ENCODE measurements at places on chromosomes 2 and 18. TPM values are rescaled to one million over a fixed set of nuclear protein-coding genes. Genes with fewer than 3 reads are reported as not detected.
A peak's percentile ranks its signal among the peaks of the same experiment; 100 is the strongest.

- peaks cover 10% of the 10 kb centered on the region for H3K4me1 ChIP-seq
- H3K27ac ChIP-seq = no peak overlapping the region
- no peaks in the 10 kb centered on the region for H3K36me3 ChIP-seq
- no peak for DNase-seq
- no peak overlapping the region for H3K4me3 ChIP-seq
Measured at GRCh38 chr2:15041429-15041837, 408.9 kb downstream of the LRATD1 start.

- H3K27me3 ChIP-seq = peaks cover 8% of the 10 kb centered on the region
- H3K4me3 ChIP-seq = no peak overlapping the region
- H3K4me1 ChIP-seq = no peaks in the 10 kb centered on the region
- no peaks in the 10 kb centered on the region for H3K36me3 ChIP-seq
- H3K27ac ChIP-seq = no peak overlapping the region
- DNase-seq = no peak
Measured at GRCh38 chr2:105175231-105175630, 66.3 kb upstream of the GPR45 start.

- no peaks in the 10 kb centered on the region for H3K27me3 ChIP-seq
- no peak overlapping the region for H3K4me3 ChIP-seq
- no peak overlapping the region for H3K27ac ChIP-seq
- no peaks in the 10 kb centered on the region for H3K4me1 ChIP-seq
- H3K36me3 ChIP-seq = no peaks in the 10 kb centered on the region
Measured at GRCh38 chr2:163407296-163407695, 328.5 kb downstream of the FIGN start.

- no peak overlapping the region for H3K27ac ChIP-seq
- no peak for DNase-seq
- H3K36me3 ChIP-seq = no peaks in the 10 kb centered on the region
- peaks cover 10% of the 10 kb centered on the region for H3K4me1 ChIP-seq
- no peaks in the 10 kb centered on the region for H3K27me3 ChIP-seq
- H3K4me3 ChIP-seq = no peak overlapping the region
Measured at GRCh38 chr2:54083021-54083420, 32.4 kb upstream of the ACYP2 start.

DNA sequence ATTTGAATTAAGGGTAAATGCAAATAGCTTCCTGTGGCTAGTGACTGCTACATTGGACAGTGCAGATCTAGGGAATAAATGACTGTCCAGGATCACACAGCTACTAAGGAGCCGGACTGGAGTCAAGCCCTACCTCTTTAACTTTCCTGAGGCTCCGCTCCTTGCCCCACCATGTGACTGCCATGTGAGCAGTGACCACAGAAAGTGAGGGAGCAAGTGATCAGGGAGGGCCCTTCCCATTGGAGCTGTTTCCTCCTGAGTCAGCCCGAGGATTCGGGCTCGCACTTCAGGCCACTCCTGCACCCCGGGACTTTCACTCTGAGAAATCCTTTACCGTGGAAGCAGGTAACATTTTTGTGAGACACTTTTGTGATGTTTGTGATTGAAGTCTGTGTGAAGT lies 198.0 kb downstream of the ANKRD30B start:
- H3K27me3 ChIP-seq = no peaks in the 10 kb centered on the region
- no peaks in the 10 kb centered on the region for H3K36me3 ChIP-seq
- no peak overlapping the region for H3K27ac ChIP-seq
- no peaks in the 10 kb centered on the region for H3K4me1 ChIP-seq
- no peak for DNase-seq
- H3K4me3 ChIP-seq = no peak overlapping the region

GRCh38 chr18:23136326-23137096 lies 1.2 kb downstream of the CABLES1 start:
- H3K4me3 ChIP-seq = peak overlapping the region; percentile 80
- peaks cover 7% of the 10 kb centered on the region for H3K27me3 ChIP-seq
- H3K4me1 ChIP-seq = peaks cover 46% of the 10 kb centered on the region
- peaks cover 27% of the 10 kb centered on the region for H3K36me3 ChIP-seq
- no peak overlapping the region for H3K27ac ChIP-seq

GRCh38 chr2:126449677-126450076 lies 206.3 kb upstream of the GYPC start:
- no peaks in the 10 kb centered on the region for H3K36me3 ChIP-seq
- H3K27me3 ChIP-seq = no peaks in the 10 kb centered on the region
- no peak overlapping the region for H3K27ac ChIP-seq
- no peaks in the 10 kb centered on the region for H3K4me1 ChIP-seq

GRCh38 chr2:32849456-32850194 lies 97.1 kb upstream of the LTBP1 start:
- H3K27me3 ChIP-seq = peaks cover 2% of the 10 kb centered on the region
- no peak for DNase-seq
- no peaks in the 10 kb centered on the region for H3K4me1 ChIP-seq
- H3K27ac ChIP-seq = no peak overlapping the region
- no peak overlapping the region for H3K4me3 ChIP-seq
- H3K36me3 ChIP-seq = no peaks in the 10 kb centered on the region

GRCh38 chr2:219228041-219228910 lies 1.2 kb downstream of the ATG9A start:
- no peaks in the 10 kb centered on the region for H3K27me3 ChIP-seq
- peaks cover 63% of the 10 kb centered on the region for H3K36me3 ChIP-seq
- peaks cover 31% of the 10 kb centered on the region for H3K4me1 ChIP-seq
- H3K27ac ChIP-seq = peak overlapping the region; percentile 60

- no peaks in the 10 kb centered on the region for H3K4me1 ChIP-seq
- H3K4me3 ChIP-seq = no peak overlapping the region
- no peaks in the 10 kb centered on the region for H3K36me3 ChIP-seq
- no peak for DNase-seq
Measured at GRCh38 chr2:11082880-11083279, 72.4 kb upstream of the SLC66A3 start.

DNA sequence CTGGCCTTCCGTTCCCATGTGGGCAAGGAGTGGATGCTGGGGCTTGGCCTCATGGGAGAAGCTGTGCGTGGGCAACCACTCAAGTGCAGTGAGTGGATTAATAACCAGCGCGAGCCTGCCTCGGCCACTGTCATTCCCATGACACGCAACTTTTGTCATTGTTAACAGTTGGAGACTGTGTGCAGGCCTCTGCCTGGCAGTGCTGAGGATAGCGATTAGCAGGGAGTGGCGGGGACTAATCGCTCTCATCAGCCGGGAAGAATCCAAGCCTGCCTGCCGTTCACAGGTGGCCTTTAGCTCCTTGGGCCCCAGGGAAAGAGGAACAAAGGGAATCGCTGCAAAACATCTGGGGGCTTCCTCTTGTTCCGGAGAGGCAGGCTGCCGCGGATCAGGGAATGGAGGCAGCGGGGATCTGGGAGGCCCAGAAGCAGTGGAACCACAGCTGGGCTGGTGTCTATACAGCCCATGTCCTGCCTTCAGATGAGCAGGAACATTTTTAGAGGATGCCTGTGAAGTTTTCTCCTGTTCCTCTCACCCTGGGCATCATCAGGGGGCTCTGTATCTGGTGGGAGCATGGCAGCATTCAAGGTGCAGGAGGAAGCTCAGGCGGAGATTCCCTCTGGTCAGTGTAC lies 53.8 kb downstream of the CTIF start:
- H3K27ac ChIP-seq = no peak overlapping the region
- no peaks in the 10 kb centered on the region for H3K4me1 ChIP-seq
- no peak overlapping the region for H3K4me3 ChIP-seq
- H3K36me3 ChIP-seq = no peaks in the 10 kb centered on the region
- no peaks in the 10 kb centered on the region for H3K27me3 ChIP-seq
- DNase-seq = no peak

- peak overlapping the region; percentile 84 for H3K4me3 ChIP-seq
- no peak overlapping the region for H3K27ac ChIP-seq
- peaks cover 10% of the 10 kb centered on the region for H3K4me1 ChIP-seq
- peaks cover 15% of the 10 kb centered on the region for H3K27me3 ChIP-seq
- no peak for DNase-seq
Measured at GRCh38 chr2:148877403-148877740, 2.3 kb downstream of the KIF5C start.

DNA sequence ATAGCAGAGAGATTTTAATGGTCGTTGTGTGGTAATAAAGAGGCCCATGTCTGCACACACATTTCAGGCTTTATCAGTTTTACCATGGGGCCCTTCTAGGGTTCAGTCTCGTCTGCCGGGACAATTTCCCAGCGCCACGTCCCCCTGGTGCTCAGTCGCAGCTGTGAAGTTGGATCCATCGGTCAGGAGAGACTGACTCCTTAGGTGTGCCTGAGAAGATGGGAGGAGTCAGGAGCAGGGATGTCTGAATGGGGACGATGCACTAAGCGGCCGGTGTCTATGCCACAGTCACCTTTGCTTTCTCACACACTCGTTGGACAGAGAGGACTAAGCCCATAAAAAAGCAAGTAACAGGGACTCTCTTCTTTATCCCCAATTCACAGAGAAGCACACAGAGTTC lies 71.4 kb downstream of the TWIST2 start:
- H3K27ac ChIP-seq = no peak overlapping the region
- H3K4me3 ChIP-seq = no peak overlapping the region
- no peaks in the 10 kb centered on the region for H3K4me1 ChIP-seq
- H3K27me3 ChIP-seq = no peaks in the 10 kb centered on the region
- DNase-seq = no peak

- no peaks in the 10 kb centered on the region for H3K36me3 ChIP-seq
- no peak overlapping the region for H3K27ac ChIP-seq
- H3K4me1 ChIP-seq = no peaks in the 10 kb centered on the region
- H3K4me3 ChIP-seq = no peak overlapping the region
Measured at GRCh38 chr2:234986876-234987720, 35.3 kb downstream of the SH3BP4 start.

GRCh38 chr18:73007195-73007914 lies 139.6 kb upstream of the NETO1 start:
- no peak overlapping the region for H3K4me3 ChIP-seq
- no peak overlapping the region for H3K27ac ChIP-seq
- H3K36me3 ChIP-seq = no peaks in the 10 kb centered on the region
- DNase-seq = no peak

GRCh38 chr2:74267068-74267467 lies 68.7 kb downstream of the MTHFD2 start:
- no peak overlapping the region for H3K4me3 ChIP-seq
- DNase-seq = peak; percentile 65
- H3K4me1 ChIP-seq = peaks cover 13% of the 10 kb centered on the region
- H3K27ac ChIP-seq = peak overlapping the region; percentile 76
- H3K27me3 ChIP-seq = no peaks in the 10 kb centered on the region

GRCh38 chr2:63477686-63478085 lies 110.6 kb downstream of the WDPCP start:
- no peaks in the 10 kb centered on the region for H3K4me1 ChIP-seq
- no peak for DNase-seq
- no peak overlapping the region for H3K27ac ChIP-seq
- no peaks in the 10 kb centered on the region for H3K27me3 ChIP-seq
- no peaks in the 10 kb centered on the region for H3K36me3 ChIP-seq
- H3K4me3 ChIP-seq = no peak overlapping the region

DNA sequence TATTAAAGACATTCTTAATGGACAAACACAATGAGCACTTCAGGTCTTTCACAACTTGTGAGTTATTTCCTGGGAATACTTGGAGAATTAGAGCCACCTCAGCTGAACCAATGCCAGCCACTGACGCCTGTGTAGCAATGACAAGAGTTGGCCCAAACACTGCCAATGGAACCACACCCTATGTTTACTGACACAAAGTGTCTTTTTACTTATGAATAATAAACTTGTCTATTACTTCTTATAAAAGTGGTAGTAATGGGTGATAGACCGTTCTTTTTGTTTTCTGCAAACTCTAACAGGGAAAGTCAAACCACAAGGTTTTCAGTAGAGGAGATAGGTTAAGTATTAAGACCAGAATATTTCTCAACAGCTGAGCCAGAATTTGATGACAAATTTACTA lies 12.5 kb upstream of the CHAC2 start:
- H3K27ac ChIP-seq = no peak overlapping the region
- DNase-seq = no peak
- peaks cover 30% of the 10 kb centered on the region for H3K36me3 ChIP-seq

- H3K4me3 ChIP-seq = no peak overlapping the region
- peaks cover 3% of the 10 kb centered on the region for H3K4me1 ChIP-seq
- H3K36me3 ChIP-seq = no peaks in the 10 kb centered on the region
- no peak for DNase-seq
- H3K27me3 ChIP-seq = peaks cover 2% of the 10 kb centered on the region
Measured at GRCh38 chr18:10410472-10411308, 43.7 kb upstream of the APCDD1 start.

GRCh38 chr2:200762127-200762526 lies 49.6 kb upstream of the BZW1 start:
- peaks cover 33% of the 10 kb centered on the region for H3K4me1 ChIP-seq
- DNase-seq = no peak
- H3K27me3 ChIP-seq = peaks cover 3% of the 10 kb centered on the region
- H3K4me3 ChIP-seq = no peak overlapping the region
- no peak overlapping the region for H3K27ac ChIP-seq
- no peaks in the 10 kb centered on the region for H3K36me3 ChIP-seq

GRCh38 chr18:79379931-79380815 lies 15.6 kb upstream of the NFATC1 start:
- peaks cover 9% of the 10 kb centered on the region for H3K36me3 ChIP-seq
- no peak for DNase-seq
- H3K4me3 ChIP-seq = no peak overlapping the region
- H3K27me3 ChIP-seq = no peaks in the 10 kb centered on the region
- peaks cover 11% of the 10 kb centered on the region for H3K4me1 ChIP-seq

GRCh38 chr2:39416140-39416539 lies 20.9 kb downstream of the MAP4K3 start:
- no peaks in the 10 kb centered on the region for H3K27me3 ChIP-seq
- H3K27ac ChIP-seq = no peak overlapping the region
- no peaks in the 10 kb centered on the region for H3K36me3 ChIP-seq
- peaks cover 33% of the 10 kb centered on the region for H3K4me1 ChIP-seq
- DNase-seq = no peak

- H3K27me3 ChIP-seq = peaks cover 10% of the 10 kb centered on the region
- H3K4me1 ChIP-seq = no peaks in the 10 kb centered on the region
- no peak for DNase-seq
- no peak overlapping the region for H3K4me3 ChIP-seq
Measured at GRCh38 chr2:226583715-226584114, 215.9 kb downstream of the IRS1 start.

GRCh38 chr18:52190195-52190594 lies 149.8 kb upstream of the DCC start:
- no peaks in the 10 kb centered on the region for H3K36me3 ChIP-seq
- no peaks in the 10 kb centered on the region for H3K27me3 ChIP-seq
- H3K4me3 ChIP-seq = no peak overlapping the region
- no peaks in the 10 kb centered on the region for H3K4me1 ChIP-seq
- DNase-seq = no peak

- H3K4me1 ChIP-seq = peaks cover 37% of the 10 kb centered on the region
- H3K36me3 ChIP-seq = peaks cover 53% of the 10 kb centered on the region
- no peak overlapping the region for H3K27ac ChIP-seq
- no peaks in the 10 kb centered on the region for H3K27me3 ChIP-seq
- no peak for DNase-seq
Measured at GRCh38 chr2:233408366-233409285, 54.3 kb downstream of the DGKD start.

- no peaks in the 10 kb centered on the region for H3K27me3 ChIP-seq
- H3K36me3 ChIP-seq = no peaks in the 10 kb centered on the region
- H3K4me3 ChIP-seq = no peak overlapping the region
- no peak overlapping the region for H3K27ac ChIP-seq
Measured at GRCh38 chr2:192669505-192670091, 474.9 kb upstream of the TMEFF2 start.

POTEI gene
- not detected for total RNA-seq

CKAP2L gene
- total RNA-seq = 27.2 TPM

NOL4 gene
- total RNA-seq = not detected

ADCYAP1 gene
- not detected for total RNA-seq

GKN1 gene
- not detected for total RNA-seq

ITGB6 gene
- not detected for total RNA-seq

SPTBN1 gene
- 67.9 TPM for total RNA-seq

HEATR5B gene
- 15.3 TPM for total RNA-seq
